ENCODE measurements at places on chromosomes 1 and 21.

- DNase-seq = no peak
Measured at GRCh38 chr1:157369808-157370521, 182.3 kb downstream of the FCRL5 start.

GRCh38 chr1:222546548-222547259 lies 1.2 kb downstream of the HHIPL2 start:
- DNase-seq = no peak

DNA sequence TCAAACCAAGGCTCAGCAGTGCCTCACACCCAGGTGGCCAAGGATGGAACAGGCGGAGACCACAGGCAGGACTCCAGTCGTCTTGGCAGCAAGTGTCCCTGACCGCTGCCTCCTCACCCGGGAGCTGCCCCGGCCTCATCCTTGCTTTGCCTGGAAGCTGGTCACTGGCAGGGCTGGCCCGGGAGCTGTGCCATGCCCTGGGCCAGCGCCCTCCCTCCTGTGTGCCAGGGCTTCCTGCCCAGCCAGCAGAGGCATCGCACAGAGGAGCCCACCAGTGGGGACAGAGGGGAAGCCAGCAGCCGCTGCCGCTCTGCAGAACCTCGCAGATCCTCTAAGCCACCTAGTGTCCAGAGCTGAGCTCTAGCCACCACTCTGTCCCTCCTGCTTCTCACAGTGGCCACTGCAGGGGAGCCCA lies 7.8 kb downstream of the CASZ1 start:
- DNase-seq = peak; percentile 71

- DNase-seq = no peak
Measured at GRCh38 chr1:248824701-248825100, 1.0 kb downstream of the SH3BP5L start.

GRCh38 chr1:215720126-215720525 lies 153.0 kb downstream of the KCTD3 start:
- DNase-seq = no peak

DNA sequence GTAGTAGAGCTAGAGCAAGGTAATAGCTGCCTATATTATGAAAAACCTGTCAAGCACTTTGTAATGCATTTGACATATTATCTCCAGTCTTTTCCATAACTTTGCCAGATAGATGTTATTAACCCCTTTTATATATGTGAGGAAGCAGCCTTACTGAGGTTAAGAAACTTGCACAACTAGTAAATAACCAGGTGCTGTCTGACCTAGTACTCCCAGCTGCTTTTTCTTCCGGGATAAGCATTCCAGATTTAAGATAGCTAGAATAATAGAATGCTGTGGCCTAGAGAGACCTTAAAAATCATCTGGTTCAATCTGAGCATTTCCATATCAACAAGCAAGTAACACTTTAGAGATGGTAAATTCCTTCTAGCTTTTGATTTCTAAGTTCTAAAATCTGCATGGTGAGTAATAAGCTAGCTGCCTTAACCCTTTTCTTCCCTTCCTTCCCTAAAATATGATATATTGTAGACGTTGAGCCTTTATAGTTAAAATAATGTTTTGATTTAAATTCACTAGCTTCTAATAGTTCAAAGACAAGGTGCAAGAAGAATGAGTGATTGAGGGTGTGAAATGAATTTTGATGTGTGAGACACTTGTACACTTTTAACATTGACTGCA lies 1.8 kb downstream of the SH3GLB1 start:
- DNase-seq = no peak

DNA sequence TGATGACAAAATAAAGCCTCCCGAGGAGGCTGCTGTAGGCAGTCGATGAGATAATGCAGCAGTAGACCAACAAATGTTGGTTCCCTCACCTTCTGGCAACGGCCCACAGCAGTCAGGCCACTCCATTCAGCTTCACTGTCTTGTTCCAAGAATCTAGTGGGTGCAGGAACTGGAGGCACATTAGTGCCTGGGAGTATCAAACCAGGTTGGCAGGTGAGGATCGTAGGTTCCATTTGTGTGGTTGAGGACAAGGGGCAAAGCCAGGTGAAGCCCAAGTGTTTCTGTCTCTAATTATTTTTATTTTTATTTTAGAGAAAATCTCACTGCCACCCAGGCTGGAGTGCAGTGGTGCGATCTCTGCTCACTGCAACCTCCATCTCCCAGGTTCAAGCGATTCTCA lies 13.3 kb downstream of the FBXO2 start:
- DNase-seq = no peak

DNA sequence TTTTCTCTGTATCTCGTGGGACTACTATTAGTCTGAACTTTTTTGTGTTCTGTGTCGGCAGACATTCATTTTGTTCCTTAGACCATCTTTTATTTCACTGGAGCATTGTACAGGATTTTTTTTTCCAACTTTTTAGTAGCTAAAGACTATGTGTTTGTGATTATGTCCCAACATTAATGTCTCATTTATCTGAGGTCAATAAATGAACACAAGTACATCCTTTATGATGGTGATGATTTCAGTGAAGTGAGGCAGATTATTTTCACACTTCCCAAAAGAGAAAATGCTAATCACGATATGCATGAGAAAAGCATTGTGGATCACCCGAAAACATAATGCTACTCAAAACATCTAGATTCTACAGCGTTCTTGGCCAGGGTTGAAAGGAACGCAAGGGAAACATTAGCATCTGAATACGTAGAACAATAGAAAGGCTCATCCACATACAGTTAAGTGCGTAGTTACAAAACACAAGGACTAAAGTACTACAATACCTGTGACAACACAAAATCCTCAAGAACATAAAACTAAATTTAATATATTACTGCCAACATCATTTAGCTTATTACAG lies 981.7 kb upstream of the NCAM2 start:
- no peak for DNase-seq

DNA sequence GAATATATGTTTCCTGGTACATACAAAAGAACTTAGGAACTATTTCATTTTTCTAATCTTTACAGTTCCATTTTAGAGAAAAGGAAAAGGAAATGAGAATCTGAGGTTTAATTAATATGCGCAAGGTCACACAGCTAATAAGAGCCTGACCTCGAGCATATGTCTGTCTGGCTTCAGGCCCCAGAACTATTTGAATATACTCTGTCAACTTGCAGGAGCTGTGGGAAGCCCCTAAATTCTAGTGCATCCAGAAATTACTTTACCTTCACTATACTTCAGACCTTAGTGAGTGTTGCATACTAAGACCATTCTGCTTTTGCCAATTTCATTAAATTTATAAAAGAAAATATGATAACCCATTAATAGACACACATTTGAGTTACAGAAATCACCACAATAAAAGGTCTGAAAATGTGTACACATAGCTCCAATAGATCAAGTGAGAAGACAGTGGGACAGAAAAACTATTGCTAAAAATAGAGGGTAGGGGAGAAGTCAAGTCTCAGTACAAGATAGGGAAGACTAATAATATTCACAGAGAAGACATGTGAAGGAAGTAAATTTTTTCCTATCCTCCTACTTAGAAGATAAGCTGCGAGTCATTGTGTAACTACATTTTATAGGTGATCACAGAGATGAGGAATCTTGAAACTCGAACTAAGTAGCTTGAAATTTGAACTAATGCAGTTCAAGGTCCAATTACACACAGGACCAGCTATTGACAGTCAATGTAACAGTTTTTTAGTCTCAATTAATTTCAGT lies 3.8 kb downstream of the RGS13 start:
- no peak for DNase-seq

GRCh38 chr1:83750201-83750600 lies 248.7 kb downstream of the TTLL7 start:
- no peak for DNase-seq

GRCh38 chr1:7389906-7390603 lies 381.0 kb upstream of the VAMP3 start:
- DNase-seq = no peak

DNA sequence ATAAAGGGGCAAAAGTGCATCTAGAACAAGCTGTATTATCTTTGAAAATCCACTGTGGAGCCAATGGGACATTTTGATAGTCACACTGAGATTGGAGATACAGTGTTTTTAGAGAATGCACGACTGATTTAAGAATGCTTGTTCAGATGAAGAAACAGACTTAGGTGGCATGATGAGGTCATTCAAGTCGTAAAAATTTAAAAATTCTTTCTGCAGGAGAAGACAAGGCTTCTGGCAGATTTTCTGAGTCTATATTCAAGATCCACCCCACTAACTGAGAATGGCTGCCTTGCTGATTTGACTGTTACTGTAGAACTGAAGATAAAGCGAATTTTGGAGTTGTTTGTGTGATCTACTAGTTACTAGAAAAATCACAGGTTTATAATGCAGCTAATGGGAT lies 310.6 kb downstream of the LRRC7 start:
- no peak for DNase-seq

GRCh38 chr1:29649189-29650040 lies 413.1 kb downstream of the PTPRU start:
- no peak for DNase-seq

- no peak for DNase-seq
Measured at GRCh38 chr1:244104309-244105060, 53.4 kb downstream of the ZBTB18 start.

DNA sequence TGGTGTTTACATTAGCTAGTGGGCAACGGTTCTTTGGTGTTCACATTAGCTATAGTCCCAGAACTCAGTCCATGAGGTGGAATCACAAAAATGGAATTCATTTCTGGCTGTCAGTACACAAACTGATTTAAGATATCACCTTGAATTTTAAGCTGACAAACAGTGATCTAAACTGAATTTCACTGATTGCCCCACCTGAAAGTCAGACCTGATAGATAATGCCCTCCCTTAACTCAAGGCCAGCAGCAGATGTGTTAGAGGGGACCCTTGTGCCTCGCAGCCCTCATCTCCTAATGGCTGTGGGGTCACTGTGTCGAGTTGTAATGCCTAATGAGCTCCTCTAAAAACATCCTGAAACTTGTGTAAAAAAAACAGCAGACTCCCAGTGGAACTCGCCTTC lies 8.6 kb downstream of the ARF1 start:
- no peak for DNase-seq

DNA sequence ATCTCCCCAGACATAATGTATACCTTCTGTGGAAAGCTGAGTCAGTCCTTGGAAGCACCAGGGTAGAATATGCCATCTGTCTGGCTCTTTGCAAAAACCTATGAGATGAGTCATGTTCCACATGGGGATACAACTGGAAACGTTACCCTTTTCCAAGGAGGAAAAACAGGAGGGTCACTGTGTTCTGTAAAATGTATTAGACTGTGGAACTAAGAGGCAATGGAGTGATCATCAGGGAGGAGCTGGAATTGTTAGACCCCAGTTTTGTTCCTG lies 16.1 kb upstream of the PSMD4 start:
- no peak for DNase-seq

DNA sequence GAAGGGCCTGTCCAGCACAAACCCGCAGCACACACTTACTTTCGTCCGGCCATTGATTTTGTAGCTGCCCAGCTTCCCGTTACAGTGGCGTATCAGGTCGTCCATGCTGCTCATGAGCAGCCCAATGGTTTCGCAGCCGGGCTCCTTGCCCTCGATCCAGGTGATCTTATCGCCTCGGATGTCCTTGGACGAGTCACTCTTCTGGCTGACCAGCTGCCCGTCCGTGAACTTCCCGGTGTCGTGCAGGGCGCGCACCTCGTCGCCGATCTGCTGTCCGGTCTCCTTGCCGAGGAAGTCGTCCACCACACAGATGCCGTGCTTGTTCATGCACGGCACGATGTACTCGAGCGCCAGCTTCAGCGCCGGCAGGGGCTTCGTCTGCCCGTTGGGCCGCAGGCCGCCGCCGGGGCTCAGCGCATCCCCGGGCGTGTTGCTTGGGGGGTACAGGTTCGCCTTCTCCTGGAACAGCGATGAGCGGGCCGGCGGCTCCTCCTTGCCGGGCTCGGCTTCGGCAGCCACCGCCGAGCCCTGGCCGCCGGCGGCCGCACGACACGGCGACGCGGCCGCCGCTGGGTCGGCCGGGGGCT lies 1.0 kb downstream of the EGLN1 start:
- DNase-seq = no peak

Measured in ascending aorta (tissue), 2 donors.